ENCODE measurements at places on chromosomes 16 and 17. TPM values are rescaled to one million over a fixed set of nuclear protein-coding genes. Genes with fewer than 3 reads are reported as not detected.

DNA sequence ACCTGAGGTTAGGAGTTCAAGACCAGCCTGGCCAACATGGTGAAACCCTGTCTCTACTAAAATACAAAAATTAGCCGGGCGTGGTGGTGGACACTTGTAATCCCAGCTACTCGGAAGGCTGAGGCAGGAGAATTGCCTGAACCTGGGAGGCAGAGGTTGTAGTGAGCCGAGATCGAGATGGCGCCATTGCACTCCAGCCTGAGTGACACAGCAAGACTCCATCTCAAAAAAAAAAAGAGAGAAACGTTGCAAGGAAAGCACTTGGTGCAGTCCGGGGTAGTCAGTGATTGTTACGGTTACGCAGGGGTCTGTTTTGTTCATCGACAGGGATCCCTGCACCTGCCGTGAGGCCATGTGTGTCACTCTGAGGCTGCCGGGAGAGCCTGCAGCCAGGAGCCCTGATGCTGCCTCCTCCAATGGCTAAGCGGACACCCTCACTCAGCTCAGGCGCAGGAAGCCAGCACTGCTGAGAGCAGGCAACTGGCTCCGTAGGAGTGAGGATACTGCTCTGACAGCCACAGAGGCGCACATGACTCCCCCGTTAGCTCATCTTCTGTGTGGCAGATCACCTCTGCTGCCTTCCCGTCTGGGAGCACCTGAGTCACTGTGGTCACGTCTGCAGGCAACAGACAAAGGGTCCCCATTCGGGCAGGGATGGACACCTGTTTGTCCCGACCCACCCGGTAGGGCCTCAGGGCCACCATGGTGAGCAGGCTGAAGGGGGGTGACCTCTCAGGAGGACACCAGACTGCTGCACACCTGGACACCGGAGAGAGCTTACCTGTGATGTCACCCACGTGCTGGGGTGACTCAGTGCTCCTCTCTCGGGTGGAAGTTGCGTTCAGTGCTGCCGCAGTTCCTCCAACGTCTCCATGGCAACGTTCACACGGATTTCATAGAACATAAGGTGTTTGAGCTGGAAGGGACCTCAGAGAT, 5.2 kb upstream of the RAB26 start:
- DNase-seq: no peak

- DNase-seq: no peak
These were observed 77.9 kb downstream of the GOSR1 start for GRCh38 chr17:30554839-30555751.

KRTAP2-2 gene
- not detected for polyA plus RNA-seq

DNA sequence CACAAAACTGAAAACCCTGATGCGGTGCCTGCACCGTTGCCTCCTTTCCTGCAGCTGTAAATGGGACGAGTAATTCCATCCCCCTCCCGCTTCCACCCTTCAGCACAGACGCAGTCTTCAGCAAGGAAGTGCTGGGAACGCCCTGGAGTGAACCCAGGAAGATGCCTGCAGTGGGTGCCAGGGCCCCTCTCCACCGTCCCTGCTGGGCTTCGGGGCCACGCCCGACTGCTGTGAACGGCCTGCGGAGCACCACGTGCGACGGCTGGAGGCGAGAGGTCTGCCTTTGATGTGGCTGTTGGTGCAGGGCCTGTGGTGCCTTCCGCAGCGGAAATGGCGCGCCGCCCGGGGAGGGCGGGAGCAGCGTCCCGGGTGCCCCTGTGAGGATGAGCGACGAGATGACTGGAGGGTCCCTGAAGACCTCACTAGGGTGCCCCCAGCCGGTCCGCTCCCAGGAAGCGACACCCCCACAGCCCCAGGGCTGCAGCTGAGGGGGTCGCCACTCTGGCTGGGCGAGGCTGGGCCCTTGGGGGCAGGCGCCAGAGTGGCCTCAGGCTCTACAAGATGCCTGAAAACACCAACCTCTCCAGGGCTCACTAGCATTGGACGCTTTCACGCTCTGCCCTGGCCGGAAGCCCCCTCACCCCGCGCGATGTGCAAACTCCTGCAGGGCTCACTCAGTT, 749 bp upstream of the MC1R start:
- DNase-seq: no peak

INCA1 gene
- polyA plus RNA-seq: 3.7 TPM

SNX20 gene
- polyA plus RNA-seq: not detected

TMEM132E gene
- polyA plus RNA-seq: 0.74 TPM

CASKIN1 gene
- 2.6 TPM for polyA plus RNA-seq

GRCh38 chr17:39608142-39608981, 642 bp upstream of the NEUROD2 start:
- DNase-seq: no peak

DNA sequence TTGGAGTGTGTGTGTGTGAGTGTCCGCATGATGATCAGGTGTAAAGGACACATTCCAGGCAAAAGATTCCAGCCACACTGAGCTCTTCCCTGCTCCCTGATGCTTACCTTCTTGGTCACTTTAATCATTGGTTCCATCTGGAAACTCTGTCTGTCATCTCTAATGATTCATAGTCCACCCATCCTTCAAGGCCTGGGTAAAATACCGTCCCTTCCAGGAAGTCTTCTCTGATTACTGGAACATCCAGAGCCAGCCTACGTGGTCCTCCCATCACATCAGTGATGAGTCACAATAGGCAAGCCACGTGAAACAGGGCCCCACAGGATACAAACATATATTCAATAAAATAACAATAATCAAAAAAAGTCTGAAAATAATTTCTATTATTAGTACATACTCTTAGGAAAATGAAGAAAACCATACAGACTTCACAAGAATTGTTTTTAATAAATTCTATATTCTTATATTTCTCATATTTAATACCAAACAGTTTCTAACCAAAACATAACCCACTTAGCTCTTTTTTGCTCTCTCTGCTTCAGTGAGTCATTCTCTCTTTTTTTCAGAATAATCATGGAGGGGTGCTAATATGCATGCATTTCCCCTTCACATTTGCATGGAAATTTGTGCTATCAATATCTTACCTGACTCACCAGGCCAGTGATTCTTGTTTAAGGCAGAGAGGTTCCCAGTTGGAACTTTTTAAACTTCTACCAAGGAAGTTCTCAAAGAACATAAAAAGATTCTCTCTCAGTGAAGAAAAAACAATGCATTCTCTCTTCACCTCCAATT, 263.2 kb downstream of the TOX3 start:
- DNase-seq: no peak

- no peak for DNase-seq
These were observed 78.4 kb upstream of the CDH11 start for GRCh38 chr16:65200156-65200773.

GPR142 gene
- polyA plus RNA-seq: not detected

- no peak for DNase-seq
These were observed 1111.8 kb upstream of the EEF2KMT start for GRCh38 chr16:6209355-6209930.

TPSD1 gene
- polyA plus RNA-seq: 0.70 TPM

CCL16 gene
- 0.36 TPM for polyA plus RNA-seq

P2RX5 gene
- polyA plus RNA-seq: 28.0 TPM
